Tibial artery (tissue), 4 donors: ENCODE measurements at places on chromosomes 5 and 9.

DNA sequence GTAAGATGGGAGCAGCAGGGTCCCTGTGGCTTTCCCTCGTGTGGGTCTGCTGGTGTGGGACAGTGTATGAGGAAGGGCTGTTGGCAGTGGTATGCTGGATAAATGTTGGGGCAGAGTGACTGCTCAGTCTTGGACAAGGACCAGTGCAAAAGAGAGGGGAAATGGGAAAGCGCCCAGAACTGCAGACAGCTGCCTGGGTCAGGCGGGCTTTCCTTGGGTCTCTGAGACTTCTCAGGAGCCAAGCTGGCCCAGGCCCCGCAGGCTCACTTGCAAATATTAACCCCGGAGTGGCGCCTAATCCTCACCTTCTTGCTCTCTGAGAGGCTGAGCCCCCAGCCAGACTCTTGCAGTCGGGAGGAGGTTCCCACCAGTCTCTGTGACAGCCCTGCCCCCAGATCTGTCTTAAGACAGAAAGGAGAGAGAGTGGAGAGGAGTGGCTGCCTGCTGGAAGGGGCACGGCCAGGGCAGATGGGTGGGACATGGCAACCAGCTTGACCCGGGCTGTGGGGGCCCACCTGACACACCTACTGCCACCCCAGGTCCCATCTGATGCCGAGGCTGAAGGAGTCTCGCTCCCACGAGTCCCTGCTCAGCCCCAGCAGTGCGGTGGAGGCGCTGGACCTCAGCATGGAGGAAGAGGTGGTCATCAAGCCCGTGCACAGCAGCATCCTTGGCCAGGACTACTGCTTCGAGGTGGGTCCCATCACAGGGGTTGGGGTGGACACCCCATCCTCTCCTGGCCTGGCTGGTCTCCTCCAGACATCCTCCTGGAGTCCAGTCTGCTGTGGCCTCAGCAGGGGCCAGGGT lies 105.2 kb downstream of the DAB2IP start:
- DNase-seq = no peak

- DNase-seq = no peak
These were observed 101.7 kb downstream of the SNCAIP start for GRCh38 chr5:122413722-122414121.

DNA sequence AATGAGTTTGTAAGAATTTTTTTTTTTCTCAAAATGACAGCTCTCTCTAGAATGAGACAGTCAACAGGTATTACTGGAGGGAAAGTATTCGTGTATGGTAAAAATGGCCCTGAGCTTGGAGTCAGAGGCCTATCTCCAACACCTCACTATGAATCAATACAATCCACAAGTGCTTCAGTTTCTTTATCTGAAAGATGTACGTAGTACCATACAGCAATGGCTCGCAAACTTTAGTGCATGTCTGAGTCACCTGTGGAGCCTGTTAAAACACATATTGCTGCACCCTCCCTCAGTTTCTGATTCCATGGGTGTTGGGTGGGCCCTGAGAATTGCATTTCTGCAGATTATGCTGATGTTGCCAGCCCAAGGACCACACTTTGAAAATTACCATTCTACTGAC lies 44.6 kb downstream of the DMRT2 start:
- DNase-seq = no peak

DNA sequence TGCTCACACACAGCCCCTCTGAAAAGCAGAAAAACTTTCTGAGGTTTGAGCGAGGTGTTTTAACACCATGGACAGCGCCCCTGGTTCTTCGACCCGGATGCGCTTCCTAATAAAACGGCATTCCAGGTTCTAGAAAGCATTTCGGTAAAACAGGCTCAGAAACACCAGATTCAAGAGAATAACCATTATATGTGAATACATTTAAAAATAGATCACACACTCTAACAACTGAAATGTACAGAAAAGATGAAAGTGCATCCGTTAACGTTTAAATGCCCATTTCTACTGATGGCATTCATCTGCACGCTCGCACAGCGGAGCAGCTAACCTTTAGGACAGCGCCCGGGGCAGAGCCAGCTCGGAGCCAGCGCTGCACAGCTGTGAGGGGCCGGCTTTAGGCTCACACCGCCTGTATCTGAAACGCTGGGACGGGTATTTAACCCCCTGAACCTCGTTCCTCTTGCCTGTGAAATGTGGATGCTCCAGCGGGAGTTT lies 26.3 kb upstream of the TENT4A start:
- DNase-seq = no peak

DNA sequence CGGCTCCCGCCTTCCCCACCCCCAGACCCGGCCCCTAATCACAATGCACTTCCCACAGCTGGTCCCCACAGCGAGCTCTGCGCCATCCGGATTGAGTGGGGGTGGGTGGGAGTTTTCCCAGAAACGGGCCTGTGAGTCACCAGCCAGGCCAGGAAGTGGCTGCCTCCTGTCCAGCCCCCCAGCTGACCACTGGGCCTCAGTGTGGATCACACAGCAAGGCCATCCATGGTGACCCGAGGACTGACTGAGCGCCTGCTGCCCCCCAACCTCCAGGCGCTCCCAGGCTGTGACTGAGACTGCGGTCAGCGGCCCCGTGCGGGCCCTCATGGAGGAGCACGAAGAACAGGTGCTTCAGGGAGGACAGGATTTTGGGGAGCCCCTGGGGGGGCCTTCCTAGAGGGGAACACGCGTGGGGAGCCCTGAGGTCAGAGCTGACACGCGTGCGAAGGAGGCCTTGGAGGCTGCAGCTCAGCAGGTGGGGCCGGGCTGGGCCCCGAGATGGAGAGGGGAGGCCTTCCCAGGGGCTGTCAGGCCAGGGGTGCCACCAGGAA lies 48.3 kb upstream of the EGFL7 start:
- no peak for DNase-seq
